ENCODE measurements at places on chromosomes 7 and 10. TPM values are rescaled to one million over a fixed set of nuclear protein-coding genes. Genes with fewer than 3 reads are reported as not detected.

The VSTM4 gene
- 39.5 TPM for total RNA-seq

The PLXNA4 gene
- total RNA-seq: 1.9 TPM

The AKR1B1 gene
- total RNA-seq: 44.8 TPM

The GATA3 gene
- 0.18 TPM for total RNA-seq

The IMMP2L gene
- 17.1 TPM for total RNA-seq
